Urothelium cell line (cell line): ENCODE measurements at places on chromosomes 1 and 21.

GRCh38 chr1:14220811-14221210 lies 377.7 kb upstream of the KAZN start:
- DNase-seq, result no peak

- DNase-seq, result no peak
Observed at GRCh38 chr1:197998110-197998509, 80.9 kb downstream of the LHX9 start.

DNA sequence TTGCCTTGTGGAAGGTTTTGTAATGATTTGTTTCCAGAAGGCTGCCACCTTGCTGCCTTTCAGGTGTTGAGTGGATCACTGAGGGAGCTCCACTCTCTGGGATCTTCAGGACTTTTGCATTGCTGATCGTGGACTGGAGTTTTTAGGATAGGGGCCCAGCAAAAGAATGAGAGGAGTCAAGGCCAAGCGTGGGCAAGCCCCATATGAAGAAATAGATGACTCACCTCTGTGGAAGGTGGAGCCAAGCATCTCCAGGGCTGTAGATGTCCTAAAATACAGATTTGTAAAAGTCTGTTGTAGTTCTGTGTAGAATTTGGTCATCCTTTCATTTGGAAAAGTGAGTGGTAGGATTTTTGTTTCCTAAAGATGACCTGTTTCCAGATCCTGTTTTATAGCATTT lies 67.0 kb downstream of the ST3GAL3 start:
- peak; percentile 49 for DNase-seq

GRCh38 chr1:203523667-203524066 lies 29.7 kb downstream of the OPTC start:
- no peak for DNase-seq

- no peak for DNase-seq
Observed at GRCh38 chr1:51552929-51553807, 34.1 kb upstream of the EPS15 start.

DNA sequence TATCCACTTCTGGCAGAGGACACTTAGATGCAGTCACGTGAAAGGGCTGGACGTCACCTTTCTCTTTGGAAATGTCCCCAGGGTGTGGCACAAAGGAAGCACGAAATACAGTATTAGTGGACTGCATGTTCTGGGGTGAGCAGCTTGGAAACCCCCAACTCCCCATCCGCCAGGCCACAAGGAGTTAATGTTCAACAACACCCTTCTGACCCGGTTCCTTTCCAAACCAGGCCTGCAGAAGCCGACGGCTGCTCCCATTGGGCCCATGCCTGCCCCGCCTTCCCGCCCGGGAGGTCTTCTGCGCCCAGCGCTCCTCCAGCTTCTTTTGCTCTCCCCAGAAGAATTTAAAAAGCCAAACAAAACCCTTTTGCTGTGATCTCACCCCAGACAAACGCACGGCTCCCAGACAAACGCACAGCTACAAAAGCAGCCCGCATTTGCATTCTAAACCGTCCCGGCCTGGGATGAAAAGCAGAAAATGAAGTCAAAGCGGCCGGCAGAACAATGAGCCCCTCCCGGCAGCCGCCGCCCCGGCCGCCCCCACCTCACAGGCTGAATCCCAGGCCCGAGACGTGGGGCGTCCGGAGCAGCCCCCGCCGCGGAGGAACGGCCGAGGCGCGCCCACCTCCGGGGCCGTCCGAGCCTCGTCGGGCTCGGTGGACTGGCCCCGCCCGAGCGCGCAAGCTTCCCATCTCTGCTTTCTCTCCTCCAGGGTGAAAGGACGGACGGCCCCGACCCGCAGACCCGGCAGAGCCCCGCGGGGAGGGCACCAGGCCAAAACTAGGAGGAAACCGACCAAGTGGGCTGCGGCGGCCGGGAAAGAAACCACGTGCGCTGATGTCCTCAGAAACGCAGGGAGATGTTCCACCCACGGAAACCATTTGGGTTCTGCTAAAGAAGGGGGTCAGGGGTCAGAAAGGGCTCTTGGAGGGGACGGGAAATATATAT lies 101.9 kb downstream of the PLPP3 start:
- DNase-seq, result no peak

GRCh38 chr1:26910343-26911160 lies 3.2 kb downstream of the NR0B2 start:
- DNase-seq, result no peak

GRCh38 chr1:94514095-94514727 lies 27.3 kb downstream of the F3 start:
- DNase-seq, result peak; percentile 35

GRCh38 chr1:61436016-61436415 lies 288.9 kb downstream of the TM2D1 start:
- DNase-seq, result no peak
